ENCODE measurements at places on chromosomes 2 and 18.

GRCh38 chr2:47905386-47906156 lies 727 bp downstream of the FBXO11 start:
- DNase-seq, result peak; percentile 56

- DNase-seq, result no peak
These were observed 75.3 kb upstream of the RIOK3 start for GRCh38 chr18:23377669-23378301.

- DNase-seq, result no peak
These were observed 28.3 kb upstream of the FZD7 start for GRCh38 chr2:202005272-202005887.

GRCh38 chr18:79410731-79411613 lies 15.2 kb downstream of the NFATC1 start:
- DNase-seq, result no peak

DNA sequence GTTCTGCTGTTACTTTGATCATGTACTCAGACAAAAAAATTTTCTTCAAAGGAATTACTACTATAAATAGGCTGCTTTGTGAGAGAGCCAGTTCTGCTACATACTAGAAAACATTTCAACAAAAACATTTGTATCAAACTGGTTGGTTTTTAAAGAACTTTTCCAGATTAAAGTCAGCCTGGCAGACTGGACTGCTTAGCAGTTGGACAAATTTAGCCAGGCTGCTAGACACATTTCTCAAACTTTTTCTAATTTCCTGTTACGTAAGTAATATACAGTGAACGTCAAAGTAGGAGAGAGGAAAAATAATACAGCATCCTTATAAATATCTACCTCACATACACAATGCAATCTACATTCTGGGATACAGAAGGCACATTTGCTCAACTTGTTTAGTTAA lies 109.5 kb downstream of the SP3 start:
- DNase-seq, result no peak

- DNase-seq, result no peak
These were observed 46.2 kb downstream of the PUM2 start for GRCh38 chr2:20304411-20304810.

- no peak for DNase-seq
These were observed 610.4 kb upstream of the SLC8A1 start for GRCh38 chr2:41062336-41062735.

All from T-helper 9 cell (primary cell).